Sciatic nerve (tissue), 2 donors: ENCODE measurements at places on chromosomes 7 and 10. TPM values are rescaled to one million over a fixed set of nuclear protein-coding genes. Genes with fewer than 3 reads are reported as not detected.

The PPP1R17 gene
- total RNA-seq: not detected

GRCh38 chr7:100865938-100866728 is 1.1 kb upstream of the TRIP6 start:
- peak; percentile 91 for DNase-seq

The NCOA4 gene
- 146 TPM for total RNA-seq

DNA sequence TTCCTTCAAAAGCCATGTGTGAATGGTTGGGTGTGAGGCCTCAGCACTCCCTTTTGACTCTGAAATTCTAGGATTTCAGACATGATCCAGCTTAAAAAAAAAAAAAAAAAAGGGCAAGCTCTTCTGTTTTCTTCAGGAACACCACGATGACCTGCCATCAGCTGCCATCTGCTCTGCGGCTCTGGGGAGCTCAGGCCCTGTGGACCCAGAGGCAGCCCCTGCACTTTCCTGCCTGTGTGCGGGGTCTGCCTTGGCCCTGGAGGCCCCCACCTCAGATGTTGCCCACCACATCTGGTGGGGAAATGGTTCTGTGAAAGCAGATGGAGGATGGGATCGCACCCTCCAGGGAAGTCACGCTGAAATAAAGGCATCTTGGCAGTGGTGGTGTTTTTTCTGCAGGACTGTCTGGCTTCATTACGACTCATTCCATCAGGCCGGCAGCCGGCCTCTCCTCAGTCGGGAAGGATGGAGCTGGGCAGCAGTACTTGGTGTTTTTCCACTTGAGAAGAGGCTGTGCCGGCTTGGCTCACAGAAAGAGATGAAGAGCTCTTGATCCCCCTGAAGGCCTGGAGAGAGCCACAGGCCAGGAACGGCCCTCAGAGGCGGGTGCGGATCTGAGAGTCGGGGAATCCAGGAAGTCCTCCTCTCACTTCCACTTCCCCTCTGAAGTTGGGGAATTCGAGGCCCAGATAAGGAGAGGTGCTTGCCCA is 66.1 kb upstream of the AQP1 start:
- DNase-seq: peak; percentile 75

GRCh38 chr10:71536332-71536731 is 139.6 kb downstream of the CDH23 start:
- DNase-seq: no peak

GRCh38 chr7:156640257-156640948 is at the start of gene RNF32:
Gene RNF32 (plus strand): TSS chr7:156640774. CDS start chr7:156643878, 3,104 bp downstream.
- DNase-seq: peak; percentile 96

The HOXA4 gene
- 10.0 TPM for total RNA-seq

GRCh38 chr7:128974241-128974934 is 36.7 kb downstream of the IRF5 start:
- DNase-seq: no peak

The MLXIPL gene
- 23.8 TPM for total RNA-seq

DNA sequence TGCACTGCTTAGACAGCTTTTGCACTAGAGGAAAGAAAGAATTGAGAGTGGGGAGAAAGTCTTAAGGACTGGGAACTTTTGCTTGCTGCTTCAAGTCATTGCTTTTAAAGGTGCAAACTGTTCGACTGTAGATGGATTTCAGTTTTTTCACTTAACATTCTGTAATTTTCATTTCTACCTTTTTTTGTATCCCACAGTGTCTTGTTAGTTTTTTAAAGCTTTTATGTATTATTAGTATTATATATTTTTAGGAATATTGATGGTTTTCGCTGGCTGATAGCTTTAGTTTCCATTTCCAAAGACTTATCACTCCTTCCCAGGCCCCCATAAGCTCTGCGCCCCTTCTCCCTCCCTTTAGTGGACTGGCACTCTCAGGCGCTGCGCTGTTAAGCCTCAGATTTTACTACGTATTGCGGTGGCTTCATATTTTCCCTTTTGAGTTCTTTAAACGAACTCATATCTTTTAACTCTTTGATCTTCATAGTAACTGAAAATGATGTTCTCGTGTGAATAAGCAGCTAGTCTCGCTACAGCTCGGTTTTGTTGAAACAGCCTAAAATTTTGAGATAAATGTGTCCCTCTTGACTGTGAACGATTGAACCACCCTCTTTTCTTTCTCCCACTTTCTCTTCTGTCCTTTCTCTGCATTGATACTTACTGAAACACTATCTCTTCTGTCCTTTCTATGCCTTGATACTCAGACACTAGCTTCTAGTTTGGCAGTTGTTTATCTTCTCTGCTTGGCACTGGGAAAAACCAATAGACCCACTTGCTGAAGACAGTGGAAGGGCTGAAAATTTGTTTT is 2.5 kb upstream of the ETV1 start:
- DNase-seq: no peak

- no peak for DNase-seq
Measured at GRCh38 chr10:124650263-124650662, 93.9 kb downstream of the FAM53B start.

DNA sequence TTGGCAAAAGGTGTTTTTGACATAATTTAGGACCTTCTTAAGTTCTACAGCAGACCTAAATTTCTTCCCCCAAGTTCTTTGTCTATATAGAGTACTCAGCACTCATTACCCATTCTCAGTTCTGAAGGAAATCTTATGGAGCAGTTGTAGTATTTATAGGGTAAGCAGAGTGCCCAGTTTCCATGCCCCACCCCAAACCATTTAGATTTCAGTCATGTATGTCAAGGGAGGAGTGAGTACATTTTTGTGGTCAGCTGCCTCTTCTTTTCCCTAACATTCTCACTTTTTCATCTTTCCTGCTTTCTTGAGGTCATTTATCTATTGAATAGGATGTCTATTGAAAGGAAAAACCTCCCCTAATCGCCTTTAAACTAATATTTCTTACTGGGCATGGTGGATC is 83.3 kb downstream of the KAT6B start:
- no peak for DNase-seq

DNA sequence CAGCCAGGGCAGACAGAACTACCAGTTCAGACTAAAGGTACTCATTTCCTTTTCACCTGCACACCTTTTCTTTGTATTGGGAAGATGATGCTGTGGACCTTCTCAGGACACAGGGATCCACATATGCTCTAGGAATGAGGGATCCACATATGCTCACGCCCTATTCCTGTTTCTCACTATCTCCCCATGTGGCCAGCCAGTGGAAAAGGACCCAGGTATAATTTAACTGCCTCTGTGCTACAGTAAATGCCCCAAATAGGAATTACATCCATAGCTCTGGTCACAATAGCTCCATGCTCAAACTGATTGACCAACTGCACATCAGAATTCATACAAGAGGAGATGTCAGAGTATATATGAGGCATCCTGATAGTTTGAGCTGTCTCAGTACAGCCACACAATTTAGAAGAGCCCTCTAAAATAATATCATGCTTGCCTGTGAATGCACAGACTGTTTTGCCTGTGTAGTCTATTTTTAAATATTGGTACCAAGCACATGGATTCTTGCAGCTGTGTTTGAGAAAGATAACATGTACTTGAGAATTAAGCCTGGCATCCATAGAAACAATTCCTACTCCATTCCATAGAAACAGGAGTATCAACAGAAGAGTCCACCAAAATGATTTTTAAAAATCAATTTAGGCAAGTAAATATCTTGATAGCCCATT is 43.7 kb downstream of the CTTNBP2 start:
- no peak for DNase-seq

The SLC18A2 gene
- 1.2 TPM for total RNA-seq

DNA sequence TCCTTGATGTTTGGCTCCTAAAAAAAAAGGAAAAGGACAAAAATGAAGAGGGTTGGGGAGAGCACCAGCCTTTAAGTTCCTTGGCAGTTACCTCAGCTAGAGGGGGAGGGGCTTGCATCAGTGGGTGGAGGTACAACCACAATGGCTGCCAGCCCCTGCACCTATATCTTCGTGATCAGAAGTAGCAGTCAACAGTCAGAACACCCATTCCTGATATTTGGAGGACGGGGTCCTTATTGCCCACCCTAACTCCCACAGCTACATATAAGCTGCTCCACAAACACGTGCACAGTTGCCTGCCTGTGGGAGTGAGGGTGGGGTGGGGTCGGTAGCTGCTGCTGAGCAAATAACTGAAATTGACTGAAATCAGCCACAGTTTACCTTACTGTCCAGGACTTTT is 26.2 kb downstream of the C1GALT1 start:
- DNase-seq: no peak

The THNSL1 gene
- 3.0 TPM for total RNA-seq

GRCh38 chr7:107882766-107883165 is 8.2 kb upstream of the DLD start:
- no peak for DNase-seq

The GPR141 gene
- 1.8 TPM for total RNA-seq

- no peak for DNase-seq
Measured at GRCh38 chr10:117112220-117112619, 25.9 kb downstream of the VAX1 start.

The AP1S1 gene
- total RNA-seq: 22.1 TPM

- peak; percentile 91 for DNase-seq
Measured at GRCh38 chr7:158976849-158977593, 120.7 kb downstream of the DYNC2I1 start.

GRCh38 chr7:112743811-112744210 is 46.4 kb downstream of the TMEM168 start:
- no peak for DNase-seq

DNA sequence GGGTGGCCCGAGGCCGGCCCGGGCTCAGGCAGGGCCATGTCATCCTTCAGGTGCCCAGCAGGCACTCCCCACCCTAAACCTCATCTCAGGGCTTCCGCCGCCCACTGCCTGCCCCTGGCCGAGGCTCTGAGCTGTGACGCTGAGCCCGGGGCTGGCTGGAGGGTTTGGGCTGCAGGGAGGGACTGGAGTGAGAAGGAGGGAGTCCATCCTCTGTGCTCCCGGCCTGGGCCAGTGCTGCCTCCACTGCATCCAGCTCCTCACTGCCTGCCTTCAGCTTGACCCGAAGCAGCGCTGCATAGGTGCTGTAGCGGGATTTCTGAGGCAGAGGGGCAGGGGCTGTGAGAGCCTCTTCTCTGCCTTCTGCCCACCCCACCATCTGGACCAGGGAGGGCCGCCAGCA is 7.6 kb downstream of the NFKB2 start:
- DNase-seq: no peak

GRCh38 chr10:1638889-1639419 is 98.4 kb downstream of the ADARB2 start:
- DNase-seq: no peak

DNA sequence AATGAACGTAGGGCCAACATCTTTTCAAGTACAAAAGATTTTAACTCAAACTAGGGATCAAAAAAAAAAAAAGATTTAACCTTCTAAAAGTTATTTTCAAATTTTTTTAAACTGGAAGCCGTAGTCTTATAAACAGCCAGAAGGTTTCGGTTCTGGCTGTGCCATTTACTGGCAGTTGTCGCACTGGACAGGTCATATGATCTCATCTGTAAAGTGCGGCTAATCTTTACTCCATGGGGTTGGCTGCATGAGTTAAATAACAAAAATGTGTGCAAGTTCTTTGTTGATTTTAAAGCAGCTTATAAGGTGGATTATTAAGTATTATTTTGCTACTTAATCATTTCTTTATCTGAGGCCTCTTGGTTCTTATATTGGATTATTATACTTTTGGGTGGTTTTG is 36.6 kb downstream of the TRUB1 start:
- no peak for DNase-seq

The TCF7L2 gene
- total RNA-seq: 53.6 TPM

DNA sequence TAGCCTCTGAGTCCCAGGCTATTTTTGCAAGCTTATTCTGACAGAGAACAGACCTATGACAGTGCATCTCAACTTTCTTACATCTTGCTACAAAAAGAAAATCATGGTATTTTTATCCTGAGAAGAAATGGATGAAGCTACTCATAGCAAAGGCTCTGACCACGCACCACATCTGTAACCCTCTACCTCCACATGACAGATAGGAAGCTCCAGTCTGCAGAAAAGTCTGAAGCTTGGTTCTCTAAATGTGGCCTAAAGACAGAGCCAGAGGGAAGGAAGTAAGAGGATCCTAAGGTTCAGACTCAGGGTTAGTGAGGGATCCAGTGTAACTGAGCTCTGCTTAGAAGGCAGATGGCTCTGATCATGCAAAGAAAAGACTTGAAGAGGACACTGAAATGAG is 58.4 kb upstream of the ABCB5 start:
- DNase-seq: no peak

GRCh38 chr10:59393349-59393748 is 31.0 kb upstream of the FAM13C start:
- no peak for DNase-seq

DNA sequence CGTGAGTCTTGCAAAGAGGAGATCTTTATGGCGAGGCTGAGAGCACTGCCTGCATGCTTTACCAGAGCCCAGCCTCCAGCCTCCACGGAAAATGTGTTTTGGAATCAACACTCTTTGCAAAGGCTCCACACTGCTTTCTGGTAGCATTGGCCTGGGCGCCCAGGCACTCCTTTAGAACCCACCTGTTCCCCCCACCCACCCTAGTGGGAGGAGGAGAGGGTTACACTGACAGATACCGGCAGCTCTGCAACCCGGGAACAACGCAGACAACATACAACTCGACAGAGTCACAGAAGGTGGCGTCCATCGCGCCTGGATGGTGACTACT is 5.5 kb upstream of the MNX1 start:
- DNase-seq: no peak
